T-helper 22 cell (primary cell): ENCODE measurements at places on chromosomes 3 and 15.
A peak's percentile ranks its signal among the peaks of the same experiment; 100 is the strongest.

GRCh38 chr3:36817806-36818533 is 53.6 kb upstream of the DCLK3 start:
- no peak for DNase-seq

DNA sequence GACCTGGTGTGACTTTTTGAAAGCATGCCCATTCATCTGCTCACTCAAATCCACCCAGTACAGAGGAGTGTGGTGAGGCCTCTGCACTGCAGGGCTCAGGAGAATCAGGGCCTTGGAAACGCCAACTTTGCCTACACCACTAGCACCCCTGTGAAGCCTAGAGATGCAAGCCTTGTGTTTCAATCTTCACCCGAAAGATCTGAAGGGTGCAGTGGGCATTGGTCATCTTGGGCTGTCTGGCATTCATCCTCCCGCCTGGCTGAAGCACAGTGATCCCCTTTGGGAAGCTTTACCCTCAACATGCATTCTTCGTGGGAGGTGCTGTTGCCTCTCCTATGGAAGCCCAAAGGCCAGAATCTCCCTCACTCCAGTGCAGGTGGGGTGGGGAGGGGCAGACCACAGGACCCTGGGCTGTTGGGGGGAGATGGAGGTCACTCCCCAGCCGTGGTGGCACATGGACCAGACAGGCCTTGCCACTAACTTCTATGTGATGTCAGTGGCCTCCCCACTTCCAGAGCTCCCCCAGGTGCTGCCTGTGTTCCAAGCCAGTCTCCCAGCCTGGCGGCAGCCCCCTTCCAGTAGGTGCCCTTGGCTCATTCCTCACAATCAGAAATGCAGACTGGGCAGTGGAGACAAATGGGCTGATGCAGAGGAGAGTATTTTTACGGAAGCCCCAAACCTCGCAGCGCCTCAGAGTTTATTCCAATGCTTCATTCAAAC is 92.5 kb downstream of the ADAMTS17 start:
- DNase-seq = no peak

- DNase-seq = no peak
Measured at GRCh38 chr3:188720215-188720614, 451.6 kb upstream of the TPRG1 start.

DNA sequence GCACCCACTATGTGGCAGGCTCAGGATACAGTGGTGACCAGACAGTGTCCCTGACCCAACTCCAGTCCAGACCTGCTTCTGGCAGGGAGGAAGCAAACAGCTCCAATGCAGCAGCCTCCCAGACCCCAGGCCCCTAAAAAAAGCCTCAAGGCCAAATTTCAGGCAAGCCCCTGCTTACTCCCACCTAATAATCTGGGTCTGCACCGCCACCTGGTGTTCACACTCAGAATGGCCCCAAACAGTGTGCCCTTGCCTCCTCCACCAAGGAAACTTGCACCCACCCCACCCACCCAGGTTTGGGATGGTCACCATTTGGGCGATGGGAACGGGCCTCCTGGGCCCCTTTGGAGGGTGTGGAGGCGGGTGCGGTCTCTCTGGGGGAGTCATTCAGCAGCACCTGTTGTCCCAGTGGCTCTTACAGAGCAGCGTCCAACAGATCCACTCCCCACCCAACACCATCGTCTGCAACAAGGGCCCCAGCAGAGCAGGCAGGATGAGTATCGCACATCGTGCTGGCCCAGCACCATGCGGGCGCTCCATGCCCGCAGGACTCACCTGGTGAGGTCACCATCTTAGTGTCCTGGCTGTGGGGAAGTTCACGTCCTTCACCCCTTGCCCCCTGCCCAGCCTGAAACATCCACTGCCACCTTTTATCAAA is 17.3 kb downstream of the C3orf18 start:
- DNase-seq = no peak

DNA sequence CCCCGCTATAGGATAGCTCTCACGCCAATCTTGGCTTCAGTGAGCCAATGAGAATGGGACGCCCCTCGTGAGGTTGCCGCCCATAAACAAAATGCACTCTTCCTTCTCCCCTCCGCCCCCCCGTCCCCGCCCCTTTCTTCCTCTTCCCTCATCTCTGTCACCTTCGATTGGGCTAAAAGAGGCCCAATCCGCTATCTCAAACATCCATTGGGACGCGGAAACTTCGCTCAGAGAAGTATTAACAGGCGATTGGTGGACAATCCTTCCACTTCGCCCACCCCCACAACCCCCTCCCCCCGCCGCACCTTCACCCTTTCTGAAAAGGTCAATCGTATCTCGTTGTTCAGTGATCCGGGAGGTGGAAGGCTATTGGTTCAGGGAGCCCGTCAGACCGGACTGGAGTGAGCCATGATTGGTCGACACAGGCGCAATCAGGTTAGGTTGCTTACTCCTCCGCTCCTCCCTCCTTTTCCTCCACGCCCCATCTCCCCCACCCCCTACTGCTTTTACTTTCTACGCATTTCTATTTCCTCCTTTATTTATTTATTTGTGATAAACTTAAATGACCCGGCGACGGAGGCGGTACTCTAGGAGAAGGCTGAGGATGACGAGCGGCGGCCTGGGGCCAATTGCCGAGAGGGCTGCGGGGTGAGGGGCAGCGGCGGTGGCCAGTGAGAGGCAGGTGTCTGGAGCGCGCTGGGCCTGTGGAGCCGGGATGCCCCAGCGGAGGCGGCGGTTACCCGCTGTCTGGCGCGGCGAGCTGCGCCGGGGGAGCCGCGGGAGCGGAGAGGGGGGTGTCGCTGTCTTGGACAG is 447 bp upstream of the ZBTB20 start:
- DNase-seq = peak; percentile 98

GRCh38 chr3:186109897-186110803 is 1.3 kb upstream of the ETV5 start:
- DNase-seq = no peak

- DNase-seq = no peak
Measured at GRCh38 chr3:114151091-114151490, 27.8 kb downstream of the DRD3 start.

DNA sequence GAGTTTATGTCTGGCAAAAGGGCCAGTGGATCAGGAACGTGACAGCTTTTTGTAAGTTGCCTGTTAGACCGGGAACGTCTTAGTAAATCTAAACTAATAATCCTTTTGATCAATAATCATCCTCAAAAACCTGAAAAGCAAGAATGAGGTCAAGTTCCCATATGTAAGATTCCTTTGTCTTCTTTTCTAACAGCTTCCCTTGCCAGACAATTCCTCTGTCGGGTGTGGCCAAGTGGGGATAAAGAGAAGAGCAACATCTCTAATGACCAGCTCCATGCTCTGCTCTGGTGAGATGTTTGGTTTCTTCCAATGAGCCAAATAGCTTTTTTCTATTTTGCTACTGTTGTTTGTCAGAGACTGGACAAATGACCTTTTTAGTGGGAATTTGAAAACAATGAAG is 19.8 kb downstream of the FANCD2OS start:
- DNase-seq = no peak

DNA sequence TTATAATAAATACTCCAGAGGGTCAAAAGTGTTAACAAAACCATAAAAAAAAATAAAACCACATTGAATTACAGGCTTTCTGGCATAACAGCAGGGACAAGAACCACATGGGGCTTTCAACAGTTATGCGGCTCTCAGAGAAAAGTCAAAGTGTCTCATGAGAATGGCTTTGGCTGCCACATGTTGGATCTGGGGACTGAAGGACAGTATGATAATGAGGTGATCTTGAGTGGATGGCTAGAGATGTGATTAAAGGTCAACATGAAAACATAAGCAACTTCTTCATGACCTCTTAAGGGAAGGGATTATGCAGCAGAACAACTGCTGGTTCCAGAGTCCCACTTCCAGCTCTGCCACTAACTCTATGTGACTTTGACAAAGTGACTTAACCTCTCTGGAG is 5.2 kb downstream of the RAB27A start:
- no peak for DNase-seq

DNA sequence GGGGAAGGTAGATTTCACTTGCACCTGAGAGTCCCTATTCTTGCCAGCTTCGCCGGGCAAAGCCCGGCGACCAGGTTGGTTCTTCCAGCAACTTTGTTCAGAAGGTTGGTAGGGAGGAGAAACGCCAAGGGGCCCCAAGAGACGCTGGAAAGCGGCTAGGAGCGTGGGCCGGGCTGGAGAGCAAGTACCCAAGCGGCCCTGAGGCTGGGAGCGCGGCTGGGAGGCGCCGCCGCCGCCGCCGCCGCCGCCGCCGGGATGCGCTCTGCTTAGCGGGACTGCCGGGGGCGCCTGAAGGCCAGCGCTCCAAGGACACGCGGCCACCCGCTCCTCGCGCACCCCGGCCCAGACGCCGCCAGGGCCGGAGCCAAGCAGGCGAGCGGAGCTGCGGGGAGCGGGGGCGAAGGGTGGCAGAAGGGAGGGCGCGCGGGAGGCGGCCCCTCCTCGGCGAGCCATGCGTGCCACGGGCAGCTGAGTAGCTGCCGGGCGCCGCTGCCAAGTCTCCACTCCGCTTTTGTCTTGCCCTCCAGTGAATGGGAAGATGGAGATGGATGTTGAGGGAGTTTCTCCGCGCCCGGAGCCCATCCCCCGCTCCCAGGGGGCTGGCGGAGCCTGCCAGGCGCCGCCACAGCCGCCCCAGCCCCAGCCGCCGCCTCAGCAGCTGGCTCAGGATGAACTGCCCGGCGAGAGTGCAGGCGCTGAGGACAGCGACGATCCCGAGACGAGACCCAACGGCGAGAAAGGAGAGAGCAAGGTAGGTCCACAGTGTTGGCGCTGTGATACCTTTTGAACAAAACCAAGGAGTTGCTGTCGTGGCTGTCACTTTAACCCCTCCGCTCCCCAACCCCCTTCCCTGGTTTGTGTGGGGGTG is 227.4 kb upstream of the AZI2 start:
- DNase-seq = no peak

GRCh38 chr3:14837878-14838258 is 19.1 kb downstream of the FGD5 start:
- no peak for DNase-seq

- DNase-seq = no peak
Measured at GRCh38 chr15:99057697-99058420, 47.0 kb upstream of the SYNM start.

DNA sequence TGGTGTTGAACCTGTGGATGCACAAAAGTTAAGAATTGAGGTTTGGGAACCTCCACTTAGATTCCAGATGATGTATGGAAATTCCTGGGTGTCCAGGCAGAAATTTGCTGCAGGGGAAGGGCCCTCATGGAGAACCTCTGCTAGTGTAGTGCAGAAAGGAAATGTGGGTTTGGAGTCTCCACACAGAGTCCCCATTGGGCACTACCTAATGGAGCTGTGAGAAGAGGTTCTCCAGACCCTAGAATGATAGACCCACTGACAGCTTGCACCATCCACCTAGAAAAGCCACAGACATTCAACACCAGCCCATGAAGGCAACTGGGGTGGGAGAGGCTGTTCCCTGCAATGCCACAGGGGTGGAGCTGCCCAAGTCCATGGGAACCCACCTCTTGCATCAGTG is 1032.8 kb upstream of the EPHA6 start:
- DNase-seq = no peak

DNA sequence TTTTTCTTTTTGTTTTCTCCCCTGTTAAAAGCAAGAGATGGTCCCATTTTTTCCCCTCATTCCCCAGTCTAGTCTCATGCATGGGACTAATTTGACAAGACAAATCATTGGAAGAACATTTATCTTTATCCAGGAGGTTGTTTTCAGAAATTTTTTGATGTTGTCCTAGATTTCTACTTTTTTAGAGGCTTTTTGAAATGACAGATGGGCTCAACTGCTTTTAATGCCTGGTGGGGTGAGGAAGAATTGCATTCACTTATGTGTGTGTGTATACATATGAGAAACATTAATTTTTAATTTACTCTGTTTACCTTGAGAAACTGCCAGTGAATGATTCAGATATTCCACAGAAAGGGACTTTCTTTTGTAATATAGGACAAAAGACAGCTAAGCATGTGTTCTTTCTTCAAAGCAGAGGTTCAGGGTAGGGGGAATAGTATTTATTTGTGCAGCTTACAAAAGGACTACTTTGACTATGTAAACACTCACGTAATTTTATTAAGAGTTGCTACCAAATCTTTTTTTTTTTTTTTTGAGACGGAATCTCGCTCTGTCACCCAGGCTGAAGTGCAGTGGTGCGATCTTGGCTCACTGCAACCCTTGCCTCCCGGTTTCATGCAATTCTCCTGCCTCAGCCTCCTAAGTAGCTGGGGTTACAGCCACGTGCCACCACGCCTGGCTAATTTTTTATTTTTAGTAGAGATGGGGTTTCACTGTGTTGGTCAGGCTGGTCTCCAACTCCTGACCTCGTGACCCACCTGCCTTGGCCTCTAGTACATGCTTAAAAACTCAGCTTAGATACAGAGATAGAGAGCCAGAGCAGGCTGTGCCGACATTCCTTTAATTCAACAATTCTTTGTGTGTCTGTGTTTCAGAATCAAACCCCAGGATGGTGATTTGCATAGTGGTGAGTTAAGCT is 130.1 kb upstream of the RARB start:
- DNase-seq = no peak

GRCh38 chr3:98786364-98787006 is 23.3 kb downstream of the ST3GAL6 start:
- no peak for DNase-seq

DNA sequence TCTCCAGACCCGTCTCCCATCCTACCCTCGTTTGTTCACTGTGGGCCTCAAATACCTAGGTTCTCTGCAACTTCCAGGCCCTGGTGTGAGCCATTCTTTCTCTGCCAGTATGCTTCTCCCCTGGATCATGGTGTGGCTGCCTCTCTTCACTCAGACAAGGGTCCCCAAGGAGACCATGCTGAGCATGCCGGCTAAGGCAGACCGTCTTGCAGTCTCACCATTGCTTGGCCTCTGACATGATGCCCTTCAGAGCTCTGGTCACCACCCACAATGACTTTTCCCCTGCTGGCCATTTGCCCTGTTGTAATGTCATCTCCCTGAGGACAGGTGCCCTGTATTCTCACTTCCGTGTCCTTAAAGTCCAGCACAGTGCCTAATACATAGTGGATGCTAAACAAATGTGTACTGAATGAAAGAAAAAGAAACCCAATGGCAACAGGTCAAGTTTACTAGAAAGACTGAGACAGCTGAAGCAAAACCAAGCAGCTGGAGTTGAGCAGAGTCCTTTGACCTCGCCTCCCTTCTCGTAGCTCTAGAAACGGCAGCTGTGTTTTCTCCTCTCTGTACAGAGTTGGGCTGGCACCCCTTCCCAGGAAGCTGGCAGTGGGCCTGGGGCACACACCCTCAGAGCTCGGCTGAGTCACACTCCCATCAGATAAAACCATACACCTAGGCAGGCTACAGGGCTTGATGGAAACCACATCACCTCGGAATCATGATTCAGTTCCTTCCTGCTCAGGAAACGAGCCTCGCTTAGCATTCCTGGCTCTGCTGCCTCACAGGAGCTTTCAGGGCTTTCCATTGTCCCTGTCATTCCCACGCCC is 8.6 kb downstream of the TLR9 start:
- peak; percentile 75 for DNase-seq

DNA sequence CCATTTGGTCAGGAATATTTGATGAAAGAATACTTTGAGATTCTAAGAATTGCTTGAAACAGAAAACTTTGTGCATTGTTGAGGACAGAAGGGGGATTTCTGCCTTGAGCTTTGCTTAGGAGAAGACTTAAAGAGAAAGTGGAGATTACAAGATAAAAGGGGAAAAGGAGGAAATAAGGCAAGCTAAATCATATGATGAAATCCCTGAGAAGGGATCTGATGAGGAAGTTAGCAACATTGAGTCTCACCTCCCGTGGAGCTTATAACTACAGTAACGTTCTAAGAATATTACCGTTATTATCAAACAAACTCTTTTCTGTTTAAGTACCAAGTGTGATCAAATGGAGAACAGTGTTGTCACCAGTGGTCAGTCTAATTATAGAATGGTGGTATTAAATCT is 414.7 kb upstream of the NAALADL2 start:
- no peak for DNase-seq
